ENCODE measurements at places on chromosomes 2 and 18.
A peak's percentile ranks its signal among the peaks of the same experiment; 100 is the strongest.

GRCh38 chr2:20472569-20472968, 25.7 kb downstream of the RHOB start:
- DNase-seq, result no peak

DNA sequence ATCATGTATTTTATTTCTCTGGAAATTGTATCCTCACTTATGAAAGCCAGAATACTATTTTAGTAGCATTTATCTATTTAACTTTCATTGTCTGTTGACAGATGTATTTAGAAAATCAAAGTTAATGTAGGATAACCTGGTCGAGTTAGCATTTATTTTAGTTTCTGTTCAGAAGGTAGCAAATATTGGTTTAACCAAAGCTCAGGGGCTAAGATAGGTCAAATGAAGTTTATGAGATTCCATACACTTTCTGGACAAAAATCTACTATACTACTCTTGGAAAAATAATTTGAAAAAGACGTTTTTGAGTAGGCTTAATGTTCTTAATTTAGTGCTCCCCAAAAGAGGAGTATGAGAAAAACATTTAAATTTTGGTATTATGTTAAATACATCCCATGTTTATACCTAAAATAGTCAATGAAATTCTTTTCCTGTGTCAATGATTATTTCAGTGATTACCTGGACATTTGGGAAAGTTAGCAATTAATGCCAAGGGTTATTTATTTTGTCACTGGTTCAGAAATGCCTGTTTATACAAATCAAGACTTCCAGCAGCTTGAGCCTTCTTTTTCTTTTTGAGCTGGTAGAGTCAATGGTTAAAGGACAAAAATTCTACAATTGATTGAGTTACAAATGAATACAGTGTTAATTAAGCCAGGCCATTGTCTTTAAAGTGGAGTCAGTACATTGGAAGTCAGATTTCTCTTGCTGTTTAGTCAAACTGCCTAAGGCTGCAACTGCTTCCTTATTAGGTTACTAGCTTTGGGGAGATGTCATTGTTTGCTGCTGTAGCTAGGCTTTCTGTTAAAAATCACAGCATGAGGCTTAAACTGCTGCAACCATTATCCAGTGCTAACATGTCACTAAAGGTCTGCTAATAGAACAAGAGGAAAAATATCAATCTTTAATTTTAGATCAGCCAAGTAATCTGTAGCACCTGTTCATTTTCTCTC, 182.3 kb downstream of the CAMKMT start:
- DNase-seq, result no peak

DNA sequence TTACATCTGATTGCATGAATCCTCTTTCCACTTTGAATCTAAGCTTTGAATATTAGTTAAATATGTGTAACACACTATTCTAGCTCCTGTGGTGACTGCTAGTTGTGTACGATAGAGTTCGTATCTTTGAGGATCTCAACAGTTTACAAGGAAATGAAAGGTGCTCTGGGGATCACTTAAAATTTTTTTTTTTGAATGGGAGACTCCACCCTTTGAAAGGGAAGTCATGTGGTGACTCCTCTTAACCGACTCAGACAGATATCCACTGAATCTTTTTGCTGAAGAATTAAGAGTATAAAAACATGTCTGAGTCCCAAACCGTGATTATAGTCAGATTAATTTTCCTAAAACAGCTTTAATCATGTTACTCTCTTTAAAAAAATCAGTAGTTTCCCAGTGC, 4.0 kb downstream of the CLIP4 start:
- DNase-seq, result no peak

GRCh38 chr2:69177785-69178636, 165.0 kb downstream of the ANTXR1 start:
- peak; percentile 99 for DNase-seq

GRCh38 chr2:17146358-17146757, 371.9 kb downstream of the RAD51AP2 start:
- DNase-seq, result no peak

GRCh38 chr2:116491292-116491691, 1323.2 kb upstream of the DDX18 start:
- DNase-seq, result no peak

GRCh38 chr2:68287580-68288441, 31.9 kb downstream of the CNRIP1 start:
- no peak for DNase-seq

- DNase-seq, result no peak
These were observed 15.2 kb downstream of the GNLY start for GRCh38 chr2:85709401-85709811.

- peak; percentile 55 for DNase-seq
These were observed 20.7 kb downstream of the B3GNT2 start for GRCh38 chr2:62216616-62217015.

DNA sequence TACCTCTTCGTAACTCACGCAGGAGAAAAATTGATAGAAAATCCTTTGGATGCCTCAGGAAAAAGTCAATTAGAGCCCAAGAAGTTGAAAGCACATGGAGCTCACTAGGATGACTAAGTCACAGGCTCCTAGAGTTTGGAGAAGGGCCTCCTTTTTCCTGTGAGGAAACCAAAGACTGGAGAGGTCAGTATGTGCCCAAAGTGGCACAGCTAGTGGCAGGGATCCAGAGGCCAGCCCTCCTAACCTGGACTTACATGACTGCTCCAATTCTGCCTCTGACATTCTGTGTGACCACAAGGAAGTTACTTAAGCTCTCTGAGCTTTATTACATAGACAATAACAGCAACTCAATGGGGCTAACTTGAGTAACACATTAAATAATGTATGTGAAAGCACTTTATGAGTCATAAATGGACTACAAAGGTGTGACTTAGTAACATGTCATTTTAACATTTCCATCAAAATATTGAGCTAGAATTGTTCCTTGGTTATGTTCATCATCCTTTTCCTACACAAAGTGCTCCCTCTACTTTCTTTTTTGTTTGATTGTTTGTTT, 91.6 kb downstream of the DHRS9 start:
- no peak for DNase-seq

- DNase-seq, result no peak
These were observed 287.0 kb upstream of the SLC14A2 start for GRCh38 chr18:45328296-45328695.

DNA sequence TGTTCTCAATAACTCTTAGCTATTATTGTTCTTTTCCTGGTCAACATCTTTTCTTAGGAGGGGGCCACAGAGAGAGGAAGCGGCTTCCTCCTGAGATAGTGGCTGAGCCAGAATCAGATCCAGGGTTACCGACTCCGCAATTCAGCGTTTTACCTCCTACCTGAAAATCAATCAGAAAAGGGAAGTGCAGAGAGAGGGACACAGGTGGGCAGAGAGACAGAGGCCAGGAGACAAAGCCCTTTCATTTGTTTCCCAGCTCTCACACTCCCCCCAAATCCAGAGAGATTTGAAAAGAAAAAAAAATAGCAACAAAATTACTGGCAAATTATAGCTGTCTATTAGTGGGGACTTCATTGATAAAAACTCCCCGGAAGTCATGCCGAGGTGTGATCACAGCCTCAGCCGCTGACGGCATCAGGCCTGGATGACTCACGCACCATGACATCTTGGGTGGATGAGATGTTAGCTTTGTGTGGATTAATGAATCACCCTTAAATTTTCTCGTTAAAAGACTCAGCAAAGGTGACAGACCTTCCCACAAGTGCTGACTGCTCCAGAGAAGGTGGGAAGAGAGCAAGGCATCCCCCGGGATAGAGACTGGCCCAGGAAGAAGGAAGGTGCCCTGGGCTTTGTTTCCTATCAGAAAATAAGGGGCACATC, 120.7 kb downstream of the LOXHD1 start:
- no peak for DNase-seq

GRCh38 chr18:36360256-36360909, 62.9 kb downstream of the FHOD3 start:
- DNase-seq, result no peak

GRCh38 chr2:195022508-195022830, 634.6 kb upstream of the SLC39A10 start:
- no peak for DNase-seq

- peak; percentile 21 for DNase-seq
These were observed 209.6 kb upstream of the PIK3C3 start for GRCh38 chr18:41745166-41746049.

DNA sequence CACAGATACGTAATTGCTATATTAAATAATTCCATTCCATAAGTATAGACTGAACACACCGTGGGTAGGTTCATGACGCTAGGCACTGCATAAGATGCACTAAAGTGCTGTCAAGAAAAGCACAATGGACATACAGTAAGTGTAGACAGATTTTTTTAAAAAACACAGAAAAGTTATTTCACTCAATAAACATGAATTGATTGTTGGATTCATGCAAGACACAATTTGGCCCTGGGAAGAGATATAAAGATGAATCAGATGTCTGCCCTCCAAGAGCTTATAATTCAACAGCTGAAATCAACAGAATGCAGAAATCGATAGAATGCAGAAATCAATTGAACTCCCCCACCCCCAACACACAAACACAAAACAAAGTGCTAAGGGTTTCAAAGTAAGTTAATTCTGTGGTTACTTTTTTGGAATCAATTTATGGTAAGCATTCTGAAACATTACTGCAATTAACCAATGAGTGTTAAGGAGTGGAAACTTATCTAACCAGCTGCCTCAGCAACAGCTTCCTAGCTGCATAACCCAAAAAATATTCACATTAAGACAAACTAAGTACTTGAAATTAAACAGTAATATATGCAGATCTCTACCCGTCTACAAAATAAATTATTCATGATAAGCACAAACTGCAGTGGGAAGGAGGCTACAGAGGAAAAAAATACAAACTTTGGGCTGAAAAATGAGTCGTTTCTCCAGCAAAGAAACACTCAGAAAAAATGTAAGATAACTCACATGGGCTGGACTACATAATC, 1.6 kb downstream of the NBAS start:
- no peak for DNase-seq

DNA sequence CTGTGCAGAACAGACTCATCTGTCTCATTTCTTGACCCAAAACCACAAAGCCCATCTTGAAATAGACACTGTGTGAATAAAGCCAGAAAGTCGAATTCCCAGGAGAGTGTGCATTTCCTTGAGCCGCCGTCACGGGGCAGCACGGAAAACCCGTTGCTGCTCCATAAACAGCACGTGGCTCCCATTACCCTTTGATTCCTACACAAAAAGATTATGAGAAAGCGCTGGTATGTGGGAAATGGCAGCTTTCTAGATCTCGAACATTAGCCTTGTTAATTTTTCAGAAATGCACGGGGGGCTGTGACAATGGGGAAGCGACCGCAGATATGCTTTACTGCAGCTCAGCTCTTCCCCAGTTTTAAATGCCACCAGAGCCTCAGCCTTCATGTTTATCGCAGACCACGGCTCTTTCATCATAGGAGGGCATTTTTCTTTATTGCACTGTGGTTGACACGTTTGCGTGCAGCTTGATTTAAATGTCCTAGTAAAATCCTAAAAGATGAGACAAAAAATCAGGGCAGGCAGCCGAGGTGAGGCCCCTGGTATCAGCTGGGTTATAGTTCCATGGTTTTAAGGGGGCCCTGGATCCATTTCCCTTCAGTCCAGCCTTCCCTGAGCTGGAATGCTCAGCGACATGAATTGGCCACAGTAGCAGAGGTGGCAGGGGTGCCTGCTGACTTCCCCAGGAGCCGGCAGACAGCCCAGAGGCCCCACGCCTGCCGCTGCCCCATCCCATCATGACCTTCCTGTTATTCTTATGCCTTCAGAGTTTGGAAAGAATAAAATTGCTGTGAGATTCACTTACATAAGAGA, 249.3 kb downstream of the NDUFA10 start:
- DNase-seq, result no peak

- DNase-seq, result no peak
These were observed 81.5 kb upstream of the SLC66A3 start for GRCh38 chr2:11073776-11074175.

DNA sequence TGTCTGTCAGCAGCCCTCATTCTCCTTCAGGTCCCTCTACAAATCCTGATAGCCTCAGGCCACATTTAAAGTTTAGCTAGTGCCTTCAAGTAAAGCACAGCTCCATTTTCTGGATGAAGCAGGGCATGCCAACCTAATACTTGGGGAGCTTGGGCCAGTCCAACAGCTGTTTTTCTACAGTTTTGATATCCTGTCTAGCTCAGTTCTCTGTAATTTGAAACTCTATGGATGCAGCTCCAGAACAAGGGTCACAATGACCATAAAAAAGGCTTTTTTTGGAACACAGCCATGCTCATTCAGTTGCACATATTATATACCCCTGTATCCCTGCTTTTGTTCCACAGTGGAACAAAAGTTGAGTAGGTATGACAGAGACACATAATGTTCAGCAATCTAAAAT, 373.5 kb downstream of the SUCLG1 start:
- DNase-seq, result no peak

DNA sequence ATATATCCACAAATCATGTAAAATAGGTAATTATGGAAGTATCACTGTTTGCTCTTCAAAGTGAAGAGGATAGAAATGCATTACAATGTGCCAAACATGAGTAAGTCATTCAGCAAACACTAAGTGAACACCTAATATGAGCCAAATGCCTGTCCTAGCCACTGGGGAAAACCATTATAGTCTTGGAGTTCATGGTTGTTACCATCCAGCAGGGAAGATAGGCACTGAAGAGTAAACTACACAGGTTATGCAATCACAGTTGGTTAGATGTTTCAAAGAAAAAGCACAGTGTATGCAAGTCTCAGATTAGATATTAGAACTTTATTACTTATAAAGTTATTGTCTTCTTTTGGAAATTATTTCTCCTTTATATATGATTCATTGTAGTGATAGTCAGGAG, 3.9 kb upstream of the SERPINB2 start:
- DNase-seq, result no peak

- DNase-seq, result no peak
These were observed 214.6 kb upstream of the HAAO start for GRCh38 chr2:43006834-43007543.

DNA sequence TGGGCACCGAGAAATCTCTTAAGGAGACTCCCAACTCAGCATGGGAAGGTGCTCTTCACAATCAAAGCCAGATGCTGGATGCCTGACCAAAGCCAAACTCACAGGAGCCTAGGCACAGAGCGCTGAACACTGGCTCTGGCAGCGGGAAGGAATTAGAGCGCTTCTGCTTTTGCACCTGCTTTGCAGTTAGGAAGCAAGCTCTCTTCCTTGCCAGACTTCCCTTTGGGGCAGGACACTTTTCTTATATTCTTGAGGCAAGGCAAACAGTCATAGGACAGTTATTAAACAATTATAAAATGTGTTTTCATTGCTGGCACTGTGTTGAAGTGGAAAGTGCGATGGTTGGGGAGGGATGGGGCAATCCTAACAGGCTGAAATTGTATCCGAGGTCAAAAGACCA, 79.6 kb upstream of the DNMT3A start:
- DNase-seq, result no peak

GRCh38 chr2:5734859-5735520, 42.8 kb downstream of the SOX11 start:
- no peak for DNase-seq

DNA sequence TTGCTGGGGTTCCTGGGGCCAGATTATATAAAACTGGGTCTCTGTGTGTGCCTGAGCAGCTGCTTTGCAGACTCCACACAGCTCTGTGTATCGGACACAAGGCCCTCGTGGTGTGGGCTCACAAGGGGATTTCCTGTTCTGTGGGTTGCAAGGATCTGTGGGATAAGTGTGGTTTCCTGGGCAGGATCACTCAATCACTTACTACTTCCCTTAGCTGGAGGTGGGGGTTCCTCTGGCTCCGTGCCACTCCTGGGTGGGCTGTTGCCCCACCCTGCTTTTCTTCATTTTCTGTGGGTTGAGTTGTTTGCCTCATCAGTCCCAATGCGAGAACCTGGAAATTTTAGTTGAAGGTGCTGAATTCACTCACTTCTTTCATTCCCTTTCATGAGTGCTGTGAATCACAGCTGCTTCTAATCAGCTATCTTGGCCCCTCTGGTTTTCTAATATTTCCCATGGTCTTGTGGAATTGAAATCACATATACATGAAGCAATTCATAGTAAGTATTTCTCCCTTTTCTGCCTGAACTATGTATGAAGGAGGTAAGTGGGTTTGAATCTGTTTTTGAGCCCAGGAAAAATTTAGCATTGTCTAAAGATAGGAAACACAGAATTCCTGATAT, 196.3 kb downstream of the DCDC2C start:
- DNase-seq, result no peak
